ENCODE measurements at places on chromosomes 16 and 17.
A peak's percentile ranks its signal among the peaks of the same experiment; 100 is the strongest.

- DNase-seq, result peak; percentile 55
Observed at GRCh38 chr17:76376318-76377133, 7.9 kb upstream of the SPHK1 start.

- peak; percentile 45 for DNase-seq
Observed at GRCh38 chr16:57062329-57062728, 30.1 kb upstream of the CPNE2 start.

GRCh38 chr16:84360170-84360569 is 8.2 kb upstream of the ATP2C2 start:
- DNase-seq, result no peak

- no peak for DNase-seq
Observed at GRCh38 chr16:1245452-1246020, 5.0 kb downstream of the TPSAB1 start.

GRCh38 chr17:64968652-64969501 is 49.6 kb upstream of the LRRC37A3 start:
- DNase-seq, result no peak

- peak; percentile 55 for DNase-seq
Observed at GRCh38 chr17:7380321-7380720, 568 bp upstream of the TNK1 start.

GRCh38 chr17:4497101-4497824 is 1.4 kb upstream of the SPNS2 start:
- no peak for DNase-seq

- DNase-seq, result no peak
Observed at GRCh38 chr17:68599091-68599490, 2.1 kb downstream of the FAM20A start.

DNA sequence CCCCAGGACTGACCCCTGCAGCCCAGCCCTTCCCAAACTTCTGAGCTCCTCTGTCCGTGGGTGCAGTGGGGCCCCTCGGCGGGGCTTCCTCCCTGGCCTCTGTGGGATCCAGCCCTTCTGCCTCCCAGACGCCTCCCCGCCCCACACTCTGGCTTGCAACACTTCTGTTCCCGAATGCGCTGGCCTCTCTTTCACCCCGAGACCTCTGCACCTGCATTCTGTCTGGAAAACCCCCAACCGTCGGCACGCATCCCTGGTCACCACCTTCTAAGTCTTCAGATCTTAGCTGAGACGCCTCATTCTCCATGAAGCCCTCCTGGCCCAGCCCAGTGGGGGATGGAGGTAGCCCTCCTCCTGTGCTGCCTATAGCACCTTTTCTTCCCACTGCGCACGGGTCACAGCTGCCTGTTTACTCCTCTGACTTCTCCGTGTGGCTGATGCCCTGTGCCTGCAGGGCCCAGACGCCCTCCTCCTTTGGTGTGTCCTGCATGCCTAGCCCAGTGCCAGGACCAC is 26.4 kb downstream of the TMEM235 start:
- peak; percentile 57 for DNase-seq

GRCh38 chr17:6052926-6053325 is 17.3 kb upstream of the WSCD1 start:
- no peak for DNase-seq

GRCh38 chr17:49440581-49440980 is 25.9 kb upstream of the PHB1 start:
- no peak for DNase-seq

DNA sequence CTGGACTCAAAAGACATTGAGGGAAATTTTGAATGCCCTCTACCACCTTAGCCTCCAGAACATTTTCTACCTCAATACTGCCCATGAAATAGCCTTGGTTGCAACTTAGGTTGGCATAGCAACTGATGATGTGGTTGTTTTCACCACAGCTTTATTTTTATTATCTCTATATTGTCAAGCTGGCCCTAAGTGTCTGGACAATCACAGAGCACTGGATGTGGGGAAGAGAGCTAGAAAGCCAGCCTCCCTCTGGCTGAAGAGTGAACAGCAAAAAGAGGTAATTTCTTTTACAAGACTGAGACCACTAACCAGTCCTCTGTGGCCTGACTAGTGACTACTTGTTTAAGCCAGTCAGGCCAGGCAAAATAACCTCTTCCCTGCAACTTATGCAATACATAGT is 159.6 kb downstream of the HS3ST2 start:
- no peak for DNase-seq

- DNase-seq, result no peak
Observed at GRCh38 chr16:11056090-11056992, 112.0 kb downstream of the CLEC16A start.

- no peak for DNase-seq
Observed at GRCh38 chr17:15368600-15368999, 27.2 kb upstream of the TEKT3 start.

GRCh38 chr17:34436607-34437006 is 73.6 kb upstream of the CCL1 start:
- no peak for DNase-seq

GRCh38 chr17:75808549-75808904 is 23.9 kb downstream of the UNK start:
- no peak for DNase-seq

- DNase-seq, result no peak
Observed at GRCh38 chr17:76196675-76197074, 43.6 kb downstream of the RNF157 start.

GRCh38 chr16:69906838-69907401 is 44.2 kb upstream of the CLEC18A start:
- DNase-seq, result no peak

DNA sequence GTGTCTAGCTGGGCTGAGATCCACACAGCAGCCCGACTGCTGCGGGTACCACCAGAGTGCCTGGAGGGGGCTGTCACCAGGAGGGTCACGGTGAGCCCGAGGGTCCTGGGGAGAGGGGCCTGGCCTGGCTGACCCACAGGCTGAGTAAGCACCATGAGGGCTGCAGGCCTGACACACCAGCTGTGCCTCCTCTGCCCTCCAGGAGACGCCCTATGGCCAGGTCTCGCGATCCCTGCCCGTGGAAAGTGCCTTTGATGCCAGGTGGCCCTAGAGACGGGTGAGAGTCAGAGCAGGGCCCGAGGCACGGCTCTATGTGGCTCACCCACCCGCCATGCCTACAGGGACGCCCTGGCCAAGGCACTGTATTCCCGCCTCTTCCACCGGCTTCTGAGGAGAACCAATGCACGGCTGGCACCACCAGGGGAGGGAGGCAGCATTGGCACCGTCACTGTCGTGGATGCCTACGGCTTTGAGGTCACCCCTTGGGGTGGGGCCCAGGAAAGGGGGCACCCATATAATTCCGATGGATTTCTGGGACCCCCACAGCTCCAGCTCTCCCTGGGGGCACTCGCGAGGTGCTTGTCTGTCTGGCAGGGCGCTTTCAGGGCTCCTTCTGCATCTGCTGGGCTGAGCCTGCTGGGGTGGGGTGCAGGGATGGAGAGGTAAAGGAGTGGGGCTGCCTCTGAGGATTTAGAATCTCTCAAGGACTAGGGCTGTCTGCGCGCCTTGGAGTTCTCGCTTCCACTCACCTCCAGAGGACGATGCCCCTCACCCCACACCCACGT is 7.1 kb downstream of the MYO15B start:
- peak; percentile 22 for DNase-seq

Data from femur (tissue), 1 donor.